ENCODE measurements at places on chromosomes 4 and X.
A peak's percentile ranks its signal among the peaks of the same experiment; 100 is the strongest.

DNA sequence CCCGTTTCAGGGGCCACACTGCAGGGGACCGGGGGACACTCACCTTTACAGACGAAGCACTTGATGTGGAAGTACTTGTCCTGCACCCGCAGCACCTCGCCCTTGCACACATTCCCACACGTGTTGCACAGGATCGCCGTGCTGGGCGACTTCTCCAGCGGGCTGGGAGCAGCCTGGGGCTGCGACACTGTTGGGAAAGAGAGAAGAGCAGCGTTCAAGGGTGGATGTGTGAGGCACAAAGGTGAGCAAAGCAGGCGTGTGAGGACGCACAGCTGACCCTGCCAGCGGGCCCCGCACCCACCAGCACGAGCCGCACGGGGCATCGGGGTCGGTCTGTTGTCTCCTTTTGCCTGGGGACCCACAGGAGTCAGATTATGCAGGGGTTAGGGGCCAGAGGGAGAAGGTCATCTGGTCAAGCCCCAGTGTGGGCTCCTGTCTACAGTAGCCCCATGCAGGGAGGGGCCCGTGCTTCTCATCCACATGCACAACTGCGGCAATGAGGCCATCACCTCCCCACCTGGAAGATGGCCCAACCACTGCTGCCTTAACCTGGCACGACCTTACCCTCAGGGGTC, 52.1 kb downstream of the ABLIM2 start:
- DNase-seq = no peak

GRCh38 chr4:88147799-88148217, 10.6 kb downstream of the ABCG2 start:
- DNase-seq = no peak

DNA sequence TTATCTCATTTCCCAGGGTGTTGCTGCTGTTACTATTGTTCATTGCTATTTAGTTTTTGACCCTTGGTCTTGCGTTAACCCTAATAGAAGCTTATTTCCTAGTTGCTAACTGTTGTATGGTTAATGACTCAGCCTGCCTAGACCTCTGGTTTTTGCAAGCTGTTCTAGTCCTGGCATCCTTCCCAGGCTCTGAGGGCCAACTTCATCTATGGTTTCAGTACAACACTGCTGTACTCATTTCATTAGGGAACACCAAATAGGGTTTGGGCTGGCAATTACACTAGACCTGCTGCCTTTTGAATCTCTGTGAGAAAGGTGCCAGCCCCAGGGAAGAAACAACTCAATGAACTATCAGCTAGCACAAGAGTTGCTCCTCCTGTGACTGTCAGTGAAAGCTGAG, 59.6 kb downstream of the DCX start:
- DNase-seq = peak; percentile 1

DNA sequence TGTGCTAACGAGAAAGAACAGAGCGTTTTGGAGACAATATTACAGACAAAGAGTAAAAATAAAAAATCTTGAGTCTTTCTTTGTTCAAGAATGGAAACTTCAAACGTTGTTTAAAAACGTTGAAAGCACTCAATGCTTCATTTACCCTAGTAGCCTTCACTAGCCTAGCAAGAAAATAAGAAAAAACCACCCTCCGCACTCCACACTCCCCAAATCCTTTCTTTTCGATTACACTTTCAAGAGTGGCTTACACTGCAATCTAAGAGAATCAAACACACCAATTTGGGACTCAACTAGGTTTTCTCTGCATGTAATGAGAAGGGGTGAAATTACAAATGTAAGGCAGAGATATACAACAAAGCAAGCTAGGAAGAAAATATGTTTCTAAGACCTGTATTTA, 4.7 kb downstream of the TMSB4X start:
- DNase-seq = no peak

DNA sequence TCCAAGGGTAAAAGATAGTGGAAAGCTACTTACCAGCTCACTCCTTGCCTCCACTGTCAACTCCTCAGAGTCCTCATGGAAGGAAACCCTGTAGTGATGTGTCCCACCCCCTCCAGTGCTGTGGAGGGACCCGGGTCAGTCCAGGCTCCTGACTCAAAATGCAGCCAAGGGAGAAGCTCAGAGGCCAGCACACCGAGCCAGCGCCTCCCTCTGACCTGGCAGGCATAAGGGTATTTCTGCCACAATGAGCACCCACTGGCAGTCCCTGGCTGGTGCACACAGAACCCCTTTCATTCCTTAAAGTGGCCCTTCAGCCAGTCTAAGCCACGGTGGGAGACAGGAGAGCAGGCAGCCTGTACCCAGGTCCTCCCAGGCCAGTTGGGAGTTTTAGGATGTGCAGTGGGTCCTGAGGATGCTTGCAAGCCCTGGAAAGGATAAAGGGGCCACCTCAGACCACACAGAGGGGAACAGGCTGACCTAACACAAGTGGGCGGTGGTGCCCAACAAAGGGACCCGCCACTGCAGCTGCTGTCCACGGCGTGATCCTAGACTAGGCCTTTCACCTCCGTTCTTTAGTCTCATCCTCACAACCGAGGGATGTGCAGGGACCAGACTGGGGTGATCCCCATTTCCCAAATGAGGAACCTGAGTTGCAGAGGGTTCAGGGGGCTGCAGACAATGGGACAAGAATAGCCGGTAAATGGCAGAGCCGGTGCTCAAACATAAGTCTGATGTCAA, 5.7 kb downstream of the JAKMIP1 start:
- DNase-seq = no peak

GRCh38 chr4:6049985-6050384, 31.8 kb upstream of the C4orf50 start:
- DNase-seq = no peak
